ENCODE measurements at places on chromosomes 16 and 17. TPM values are rescaled to one million over a fixed set of nuclear protein-coding genes. Genes with fewer than 3 reads are reported as not detected.

The SOST gene
- total RNA-seq, result not detected

The LHX1 gene
- total RNA-seq, result not detected

The CRHR1 gene
- total RNA-seq, result not detected

The KCNJ18 gene
- total RNA-seq, result not detected

The C17orf107 gene
- total RNA-seq, result 1.1 TPM

The RCVRN gene
- not detected for total RNA-seq

The RUNDC3A gene
- 0.25 TPM for total RNA-seq

The PRAC1 gene
- total RNA-seq, result not detected

The TMEM235 gene
- total RNA-seq, result 0.16 TPM

The SMIM5 gene
- total RNA-seq, result not detected

The CD300E gene
- not detected for total RNA-seq

The MT1G gene
- not detected for total RNA-seq

The LAT gene
- 0.32 TPM for total RNA-seq

The GH1 gene
- total RNA-seq, result not detected

The C1QL1 gene
- total RNA-seq, result 0.31 TPM
